Astrocyte of the hippocampus (primary cell): ENCODE measurements at places on chromosomes 7 and 10.
A peak's percentile ranks its signal among the peaks of the same experiment; 100 is the strongest.

GRCh38 chr10:10872764-10873163 is 144.9 kb upstream of the CELF2 start:
- peak; percentile 7 for DNase-seq

DNA sequence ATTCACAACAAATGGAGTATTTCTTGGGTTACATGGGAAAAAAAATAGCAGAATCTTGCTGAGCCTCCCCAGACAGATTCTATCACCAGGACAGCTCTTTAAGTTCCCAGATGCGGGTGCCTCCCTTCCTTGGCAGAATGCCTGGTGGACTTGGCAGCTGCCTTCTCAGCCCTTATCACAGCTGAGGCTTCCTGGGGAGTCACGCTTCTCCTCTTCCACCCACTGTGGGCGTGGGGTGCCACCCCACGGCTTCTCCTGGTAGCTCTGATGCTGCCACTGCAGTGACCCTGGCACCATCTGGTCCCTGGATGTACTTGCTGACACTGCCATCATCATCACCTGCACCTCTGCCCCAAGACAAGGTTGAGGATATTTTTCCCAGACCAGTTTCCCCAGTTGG is 16.2 kb upstream of the NME8 start:
- DNase-seq, result peak; percentile 26

GRCh38 chr7:28267012-28267411 is 86.4 kb upstream of the JAZF1 start:
- DNase-seq, result no peak

DNA sequence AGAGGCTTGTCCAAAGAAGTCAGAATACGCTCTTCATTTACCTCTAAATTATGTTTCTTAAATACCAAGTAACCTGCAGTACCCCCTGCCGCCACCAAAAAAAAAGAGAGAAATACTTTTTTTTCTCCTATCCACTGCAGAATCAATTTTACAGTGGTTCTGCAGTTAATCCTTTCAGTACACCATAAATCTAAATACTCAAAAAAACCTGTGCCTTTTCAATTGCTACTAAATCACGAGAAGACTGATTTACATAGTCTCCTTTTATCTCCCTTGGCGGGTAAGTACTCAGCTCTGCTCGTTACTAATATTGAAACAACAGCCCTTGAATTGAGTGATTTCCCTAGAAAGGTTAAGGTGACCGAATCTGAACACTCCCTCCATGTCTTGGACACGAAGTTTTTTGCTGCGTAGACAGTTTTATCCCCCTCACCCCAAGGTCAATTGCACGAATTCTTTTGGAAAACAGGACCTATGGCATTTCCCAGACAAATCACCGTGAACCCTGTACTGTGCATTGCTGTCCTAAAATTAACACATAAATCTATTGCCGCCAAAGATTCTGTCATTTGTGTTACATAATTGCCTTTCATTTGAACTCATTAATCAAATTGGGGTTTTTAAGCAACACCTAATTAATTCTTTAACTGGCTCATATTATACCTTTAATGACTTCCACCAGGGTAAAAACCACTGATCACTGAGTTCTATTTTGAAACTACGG is 512 bp upstream of the VIM start:
- peak; percentile 56 for DNase-seq

DNA sequence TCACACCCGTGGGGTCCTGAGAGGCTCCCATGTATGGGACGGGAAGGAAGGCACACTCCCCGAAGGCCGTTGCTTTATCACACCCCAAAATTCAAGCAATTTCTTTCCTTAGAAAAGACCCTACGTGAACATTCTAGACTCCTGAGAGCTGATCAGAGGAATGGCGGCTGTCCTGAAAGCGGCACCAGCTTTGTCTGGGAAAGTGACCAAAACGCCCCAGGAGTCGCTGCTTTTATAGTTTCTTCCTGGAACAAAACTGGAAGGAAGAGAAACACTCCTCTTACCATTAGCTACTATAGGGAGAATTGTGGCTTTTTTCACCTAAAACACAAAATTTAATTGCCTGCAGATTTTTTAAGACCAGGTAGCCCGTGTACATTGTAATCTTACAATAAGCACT is 261.8 kb upstream of the RNF32 start:
- no peak for DNase-seq

DNA sequence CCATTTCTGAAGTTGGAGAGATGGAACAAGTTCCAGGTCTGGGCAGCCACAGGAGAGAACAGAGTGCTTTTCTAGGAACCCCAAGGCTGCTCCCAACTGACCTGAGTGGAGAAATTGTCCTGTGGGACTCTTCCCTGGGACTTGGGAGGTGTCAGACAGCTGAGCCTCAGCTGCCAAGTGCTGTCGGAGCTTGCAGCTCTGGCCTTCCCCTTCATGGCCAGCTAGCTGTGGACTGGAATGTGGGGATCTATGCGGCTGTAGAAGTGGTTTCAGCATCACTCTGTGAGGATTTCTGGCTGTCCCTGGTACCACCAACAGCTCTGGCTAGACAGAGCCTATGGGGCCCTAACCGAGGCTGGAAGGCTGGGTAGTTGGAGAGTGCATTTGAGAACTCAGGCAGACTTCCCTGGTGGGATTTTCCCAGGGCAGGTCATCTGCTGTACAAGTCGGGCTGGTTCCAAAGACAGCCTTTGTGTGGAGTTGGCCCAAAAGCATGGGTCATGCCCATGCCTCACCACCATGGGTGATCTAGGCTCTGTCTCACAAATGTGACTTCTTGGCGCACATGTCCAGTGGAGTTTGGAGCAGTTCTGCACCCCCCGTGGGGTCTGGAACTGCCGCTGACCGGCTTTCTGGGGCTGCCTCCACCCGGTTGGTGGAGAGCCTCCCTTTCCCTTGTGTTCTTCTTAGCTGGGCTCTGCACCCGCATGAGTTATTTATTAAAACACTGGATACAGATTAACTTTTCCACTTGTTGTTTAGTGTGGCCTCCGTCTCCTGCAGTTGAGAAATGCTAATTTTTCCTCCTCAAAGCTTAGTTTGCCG is 10.9 kb downstream of the SUFU start:
- DNase-seq, result no peak

GRCh38 chr7:110764852-110765251 is 326.1 kb upstream of the LRRN3 start:
- DNase-seq, result no peak

- DNase-seq, result no peak
Measured at GRCh38 chr7:82778021-82778420, 334.4 kb upstream of the CACNA2D1 start.

DNA sequence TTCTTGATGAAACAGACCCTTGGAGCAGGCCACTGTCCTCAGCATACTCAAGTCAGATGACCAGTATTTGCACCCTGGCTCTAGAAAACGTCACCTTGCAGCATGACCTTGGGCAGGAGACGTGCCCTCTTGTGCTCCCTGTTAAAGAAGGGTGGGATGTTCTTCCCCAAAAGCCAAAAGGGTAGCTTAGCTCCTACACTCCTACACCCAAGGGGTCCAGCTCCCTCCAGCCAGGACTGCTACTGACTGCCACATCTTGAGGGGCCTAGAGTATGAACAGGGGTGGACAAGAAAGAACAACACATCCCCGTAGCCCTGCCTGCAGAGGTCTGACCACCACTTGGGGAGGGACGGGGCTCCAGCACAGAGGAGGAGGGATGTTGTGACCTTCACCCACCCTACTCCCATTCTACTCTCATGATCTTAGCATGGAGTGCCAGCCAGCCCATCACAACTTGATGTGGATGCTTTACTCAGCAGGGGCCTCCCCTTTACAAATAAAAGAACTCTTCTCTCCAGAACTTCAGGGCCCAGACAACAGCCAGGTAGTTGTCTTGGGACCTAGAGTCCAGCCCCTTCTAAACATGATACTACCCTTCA is 165.3 kb upstream of the ZMIZ1 start:
- no peak for DNase-seq

DNA sequence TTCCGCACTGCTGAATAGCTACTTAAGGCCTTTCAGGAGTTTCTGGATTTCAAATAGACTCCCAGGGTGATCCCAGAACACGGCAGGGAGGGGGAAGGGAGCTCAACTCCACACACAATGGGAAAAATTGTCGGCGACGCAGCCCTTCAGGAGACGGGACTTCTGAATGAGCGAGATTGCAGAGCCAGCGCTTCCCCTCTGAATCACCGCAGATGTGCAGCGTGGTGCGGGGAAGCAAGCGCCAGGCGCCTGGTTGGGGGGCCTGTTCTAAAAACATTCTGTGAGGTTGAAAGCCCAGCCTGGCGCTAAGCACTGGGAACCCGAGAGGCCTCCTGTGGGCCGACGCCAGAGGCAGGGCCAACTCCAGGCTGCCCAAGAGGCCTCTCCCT is 163.3 kb downstream of the MAD1L1 start:
- DNase-seq, result peak; percentile 61

- DNase-seq, result no peak
Measured at GRCh38 chr10:94083662-94084265, 90.0 kb downstream of the PLCE1 start.

DNA sequence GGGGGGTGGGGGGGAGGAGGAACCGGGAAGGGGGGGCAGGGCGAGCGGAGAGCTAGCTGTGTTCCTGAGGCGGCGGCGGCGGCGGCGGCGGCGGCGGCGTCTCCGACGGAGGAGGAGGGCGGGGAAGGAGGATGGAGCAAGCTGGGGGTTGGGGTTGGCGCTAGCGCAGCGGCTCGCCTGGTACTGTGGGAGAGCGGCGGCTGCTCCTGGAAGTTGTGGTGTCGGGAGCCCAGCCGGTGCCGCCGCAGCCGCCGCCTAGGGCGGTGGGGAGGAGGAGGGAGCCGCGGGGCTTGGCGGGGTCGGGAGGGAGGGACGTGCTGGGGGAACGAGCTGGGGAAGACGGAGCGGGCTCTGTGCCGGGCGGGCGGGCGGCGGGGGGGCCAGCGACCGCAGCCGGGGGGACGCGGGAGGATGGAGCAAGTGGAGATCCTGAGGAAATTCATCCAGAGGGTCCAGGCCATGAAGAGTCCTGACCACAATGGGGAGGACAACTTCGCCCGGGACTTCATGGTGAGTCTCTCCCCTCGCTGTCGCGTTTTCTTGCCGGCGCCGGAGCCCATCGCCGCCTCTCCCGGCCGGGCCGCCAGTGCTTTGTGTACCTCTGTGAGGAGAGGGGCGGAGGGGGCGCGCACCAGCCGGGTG is at the start of gene PTPN12:
TSS of gene PTPN12 (plus strand) at position 160 of the 642 bp plus-strand sequence. CDS start at position 412, 252 bp downstream.
- no peak for DNase-seq

GRCh38 chr10:31759124-31759798 is 169.4 kb downstream of the ARHGAP12 start:
- peak; percentile 51 for DNase-seq

GRCh38 chr10:74151879-74152722 is 1.1 kb downstream of the ADK start:
- no peak for DNase-seq

GRCh38 chr10:16116404-16117304 is 256.3 kb upstream of the MINDY3 start:
- peak; percentile 13 for DNase-seq

DNA sequence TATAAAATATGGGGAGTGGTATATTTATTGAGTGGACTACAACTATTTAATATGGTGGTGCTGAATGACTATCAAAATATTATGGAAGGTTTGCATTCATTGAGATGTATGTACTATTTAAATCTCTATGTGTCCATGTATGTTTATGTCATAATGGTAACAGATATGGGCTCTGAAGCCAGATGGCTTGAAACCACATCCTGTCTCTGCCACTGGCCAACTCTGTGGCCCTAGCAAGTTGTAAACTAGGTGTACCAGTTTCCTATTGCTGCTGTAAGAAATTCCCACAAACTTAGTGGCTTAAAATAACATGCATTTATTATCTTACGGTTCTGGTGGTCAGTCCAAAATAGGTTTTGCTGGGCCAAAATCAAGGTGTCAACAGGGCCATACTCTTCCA is 198.1 kb upstream of the NFE2L3 start:
- DNase-seq, result no peak

GRCh38 chr10:70579234-70580002 is 23.1 kb downstream of the PRF1 start:
- no peak for DNase-seq

- no peak for DNase-seq
Measured at GRCh38 chr10:27622596-27622995, 118.5 kb downstream of the RAB18 start.

- peak; percentile 28 for DNase-seq
Measured at GRCh38 chr10:74923556-74923955, 97.2 kb downstream of the KAT6B start.

- DNase-seq, result no peak
Measured at GRCh38 chr10:60367024-60367423, 22.7 kb downstream of the ANK3 start.
